ENCODE measurements at places on chromosomes 7 and 10.

DNA sequence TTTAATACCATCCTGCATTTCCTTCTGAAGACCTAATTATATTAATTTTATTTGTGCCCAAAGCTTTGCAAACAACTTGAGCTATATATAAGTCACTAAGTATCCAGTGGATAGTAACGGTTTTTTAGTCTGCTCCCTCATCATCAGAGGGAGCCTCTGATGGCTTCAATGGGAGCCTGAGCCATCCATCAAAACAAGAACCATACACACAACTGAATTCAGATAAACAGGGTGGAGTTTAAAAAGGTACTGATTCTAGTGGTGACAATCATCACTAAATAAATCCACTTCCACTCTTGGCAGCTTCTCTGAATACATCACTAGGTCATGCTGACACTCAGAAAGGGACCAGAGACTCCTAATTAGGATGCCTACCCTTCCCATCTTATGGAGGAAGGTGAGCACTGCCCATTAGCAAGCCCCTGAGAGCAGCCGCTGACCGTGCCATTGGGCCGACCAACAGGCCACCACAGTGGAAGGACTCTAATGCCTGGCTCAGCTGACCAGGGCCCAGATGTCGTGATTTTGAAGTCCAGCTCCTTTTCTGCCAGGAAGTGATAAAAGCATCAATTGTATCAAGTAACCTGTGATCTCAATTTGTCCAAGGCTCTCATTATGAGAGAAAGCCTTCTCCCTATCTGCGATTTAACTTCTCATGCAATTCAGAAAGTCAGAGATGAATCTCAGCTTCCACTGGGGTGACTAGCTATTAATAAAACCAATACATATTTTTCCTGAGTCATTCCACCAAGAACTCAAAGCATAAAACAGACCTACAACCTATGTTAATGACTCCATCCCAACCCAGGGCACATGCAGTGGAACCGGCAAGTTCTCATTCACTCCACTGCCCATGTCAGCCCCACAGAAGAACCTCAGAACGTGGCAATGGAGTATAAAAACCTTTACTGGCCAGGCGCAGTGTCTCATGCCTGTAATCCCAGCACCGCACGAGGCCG lies 13.1 kb downstream of the VOPP1 start:
- H3K27me3 ChIP-seq: no peaks in the 10 kb centered on the region
- no peak overlapping the region for H3K27ac ChIP-seq
- H3K4me1 ChIP-seq: peaks cover 3% of the 10 kb centered on the region
- no peak for DNase-seq
- H3K4me3 ChIP-seq: no peak overlapping the region
- H3K36me3 ChIP-seq: peaks cover 10% of the 10 kb centered on the region

GRCh38 chr7:120171406-120171805 lies 101.6 kb upstream of the KCND2 start:
- H3K4me1 ChIP-seq: no peaks in the 10 kb centered on the region
- no peaks in the 10 kb centered on the region for H3K36me3 ChIP-seq
- H3K4me3 ChIP-seq: no peak overlapping the region
- no peak overlapping the region for H3K27ac ChIP-seq

DNA sequence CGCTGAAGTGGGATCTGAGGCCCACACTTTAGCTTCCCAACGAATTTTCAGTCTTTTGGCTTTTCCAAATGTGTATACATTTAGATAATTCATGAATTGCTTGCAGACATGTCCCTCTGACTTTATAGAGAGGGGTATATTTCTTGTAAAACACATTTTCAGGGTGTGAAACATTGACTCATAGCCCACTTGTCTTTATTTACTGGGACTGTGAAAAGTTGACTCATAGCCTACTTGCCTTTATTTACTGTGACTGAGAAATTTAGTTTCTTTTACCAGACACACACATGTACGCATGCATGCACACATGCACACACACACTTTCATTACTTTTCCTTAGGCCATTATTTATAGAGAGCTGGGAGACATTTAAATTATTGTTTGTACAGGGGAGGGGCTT lies 79.1 kb downstream of the VTI1A start:
- no peaks in the 10 kb centered on the region for H3K4me1 ChIP-seq
- H3K27ac ChIP-seq: no peak overlapping the region
- no peak overlapping the region for H3K4me3 ChIP-seq
- H3K36me3 ChIP-seq: no peaks in the 10 kb centered on the region
- DNase-seq: no peak

GRCh38 chr7:157558061-157558460 lies 221.3 kb downstream of the DNAJB6 start:
- no peaks in the 10 kb centered on the region for H3K36me3 ChIP-seq
- no peak overlapping the region for H3K27ac ChIP-seq
- DNase-seq: no peak

- DNase-seq: no peak
- no peaks in the 10 kb centered on the region for H3K4me1 ChIP-seq
- H3K27ac ChIP-seq: no peak overlapping the region
- no peaks in the 10 kb centered on the region for H3K27me3 ChIP-seq
- no peak overlapping the region for H3K4me3 ChIP-seq
- no peaks in the 10 kb centered on the region for H3K36me3 ChIP-seq
Measured at GRCh38 chr10:117425974-117426566, 50.8 kb upstream of the PDZD8 start.

DNA sequence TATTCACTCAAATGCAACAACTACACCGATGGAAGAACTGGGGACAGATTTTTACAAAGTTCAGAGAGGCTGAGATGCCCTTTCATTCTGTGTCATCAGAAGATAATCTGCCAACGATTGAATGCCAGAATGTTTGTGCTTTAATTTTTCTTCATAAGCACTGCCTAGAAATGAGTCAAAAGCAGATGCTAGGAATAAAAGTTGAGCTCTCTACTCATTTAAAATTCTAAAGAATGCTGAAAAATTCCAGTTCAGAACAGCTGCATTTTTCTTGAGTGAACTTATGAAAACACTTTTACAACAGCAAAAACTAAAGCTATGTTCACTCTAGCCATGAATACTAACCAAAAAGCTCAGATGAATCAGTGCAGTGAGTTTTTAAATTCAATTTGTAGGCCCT lies 22.3 kb upstream of the FAM133B start:
- no peak overlapping the region for H3K27ac ChIP-seq
- peaks cover 10% of the 10 kb centered on the region for H3K36me3 ChIP-seq

DNA sequence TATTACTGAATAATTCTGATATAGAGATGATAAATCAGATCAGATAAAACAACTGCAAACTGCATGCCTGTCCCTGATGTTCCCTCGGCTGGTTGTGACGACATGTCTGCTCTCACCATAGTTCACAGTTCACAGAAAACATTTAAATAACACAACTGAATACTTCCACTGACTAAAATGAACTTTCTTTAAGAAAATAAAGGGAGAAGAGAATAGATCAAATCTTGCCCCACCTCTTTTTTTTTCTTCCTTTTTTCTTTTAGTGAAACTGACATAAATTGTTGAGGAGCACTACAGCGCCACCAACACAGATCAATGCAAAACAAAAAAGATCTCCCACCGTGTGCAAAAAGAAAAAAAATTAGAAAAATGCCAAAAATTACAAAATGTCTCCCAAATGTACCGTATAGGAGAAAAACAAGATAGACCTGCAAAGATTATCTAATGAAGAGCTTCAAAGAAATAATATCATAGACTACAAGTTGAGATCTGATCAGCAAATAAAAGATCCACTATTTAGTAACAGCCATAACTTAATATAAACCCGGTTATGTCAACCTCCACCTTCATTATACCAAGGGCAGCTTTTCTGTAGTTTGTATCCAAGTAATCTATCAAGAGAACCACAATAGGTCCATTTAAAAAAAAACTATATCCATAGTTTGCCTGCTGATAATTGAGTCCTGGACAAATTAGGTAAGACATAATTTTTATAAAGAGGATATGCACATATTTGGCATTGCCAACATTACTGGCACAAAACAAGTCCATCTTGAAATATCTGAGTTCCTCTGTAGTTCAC lies 30.7 kb upstream of the EPC1 start:
- H3K27me3 ChIP-seq: no peaks in the 10 kb centered on the region
- H3K36me3 ChIP-seq: no peaks in the 10 kb centered on the region
- peaks cover 26% of the 10 kb centered on the region for H3K4me1 ChIP-seq
- DNase-seq: no peak
- H3K27ac ChIP-seq: peak overlapping the region; percentile 89

- H3K4me1 ChIP-seq: no peaks in the 10 kb centered on the region
- no peaks in the 10 kb centered on the region for H3K36me3 ChIP-seq
- H3K27ac ChIP-seq: no peak overlapping the region
- H3K27me3 ChIP-seq: no peaks in the 10 kb centered on the region
Measured at GRCh38 chr10:60114765-60115586, 208.6 kb upstream of the CCDC6 start.

GRCh38 chr10:4944841-4945240 lies 18.4 kb upstream of the AKR1C1 start:
- H3K27me3 ChIP-seq: no peaks in the 10 kb centered on the region
- no peak overlapping the region for H3K4me3 ChIP-seq
- H3K4me1 ChIP-seq: peaks cover 3% of the 10 kb centered on the region
- no peak overlapping the region for H3K27ac ChIP-seq
- H3K36me3 ChIP-seq: no peaks in the 10 kb centered on the region

DNA sequence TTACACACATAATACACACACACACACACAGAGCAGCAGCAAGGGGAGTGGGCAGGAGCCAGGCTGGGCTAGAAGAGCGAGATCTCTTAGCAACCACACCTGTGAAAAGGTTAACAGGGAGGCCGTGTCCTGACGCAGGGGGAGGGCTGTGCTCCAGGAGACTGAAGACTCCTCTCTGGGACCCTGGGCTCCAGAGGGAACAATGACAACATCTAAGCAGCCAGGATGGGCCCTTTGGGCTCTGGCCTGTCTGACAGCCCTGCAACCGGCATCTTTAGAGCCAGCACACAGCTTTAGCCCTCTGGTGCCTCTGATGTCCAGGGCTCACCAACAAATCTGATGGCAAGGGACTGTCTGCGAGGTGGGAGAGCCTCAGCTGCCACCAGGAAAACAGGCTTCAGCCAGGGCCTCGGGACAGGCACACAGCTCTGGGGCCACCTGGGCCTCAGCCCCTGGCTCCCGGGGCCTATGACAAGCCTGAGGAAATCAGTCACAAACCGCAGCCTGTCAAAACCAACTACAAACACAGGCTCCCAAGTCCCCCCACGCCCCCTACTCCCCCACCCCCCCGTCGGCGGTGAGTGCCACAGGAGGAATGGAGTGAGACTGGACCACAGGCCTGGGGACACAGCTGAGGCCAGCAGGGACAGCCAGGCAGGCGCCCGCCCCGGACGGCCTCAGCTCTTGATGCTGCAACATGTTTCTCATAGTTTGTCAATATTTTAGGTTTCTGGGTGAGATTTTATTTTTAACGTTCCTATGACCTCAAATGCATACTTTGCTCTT lies 102.8 kb downstream of the TNS3 start:
- H3K36me3 ChIP-seq: no peaks in the 10 kb centered on the region
- H3K27ac ChIP-seq: no peak overlapping the region
- no peak for DNase-seq
- H3K27me3 ChIP-seq: no peaks in the 10 kb centered on the region
- peaks cover 90% of the 10 kb centered on the region for H3K4me1 ChIP-seq

DNA sequence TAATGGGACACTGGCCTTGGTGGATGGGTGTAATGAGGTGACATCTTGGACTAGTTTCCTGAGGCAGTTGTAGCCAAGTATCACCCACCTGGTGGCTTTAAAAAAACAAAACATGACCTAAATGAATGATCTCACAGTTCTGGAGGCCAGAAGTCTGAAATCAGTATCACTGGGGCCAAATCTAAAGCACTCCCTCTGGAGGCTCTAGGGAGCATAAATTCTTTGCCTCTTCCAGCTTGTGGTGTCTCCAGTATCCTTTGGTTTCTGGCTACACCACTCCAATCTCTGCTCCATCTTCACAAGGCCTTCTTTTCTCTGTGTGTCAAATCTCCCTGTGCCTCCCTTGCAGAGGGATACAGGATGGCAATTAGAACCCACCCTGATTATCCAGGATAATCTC lies 342.9 kb downstream of the CALN1 start:
- no peak overlapping the region for H3K4me3 ChIP-seq
- DNase-seq: no peak
- no peaks in the 10 kb centered on the region for H3K4me1 ChIP-seq
- H3K27me3 ChIP-seq: no peaks in the 10 kb centered on the region
- no peak overlapping the region for H3K27ac ChIP-seq
- H3K36me3 ChIP-seq: no peaks in the 10 kb centered on the region

DNA sequence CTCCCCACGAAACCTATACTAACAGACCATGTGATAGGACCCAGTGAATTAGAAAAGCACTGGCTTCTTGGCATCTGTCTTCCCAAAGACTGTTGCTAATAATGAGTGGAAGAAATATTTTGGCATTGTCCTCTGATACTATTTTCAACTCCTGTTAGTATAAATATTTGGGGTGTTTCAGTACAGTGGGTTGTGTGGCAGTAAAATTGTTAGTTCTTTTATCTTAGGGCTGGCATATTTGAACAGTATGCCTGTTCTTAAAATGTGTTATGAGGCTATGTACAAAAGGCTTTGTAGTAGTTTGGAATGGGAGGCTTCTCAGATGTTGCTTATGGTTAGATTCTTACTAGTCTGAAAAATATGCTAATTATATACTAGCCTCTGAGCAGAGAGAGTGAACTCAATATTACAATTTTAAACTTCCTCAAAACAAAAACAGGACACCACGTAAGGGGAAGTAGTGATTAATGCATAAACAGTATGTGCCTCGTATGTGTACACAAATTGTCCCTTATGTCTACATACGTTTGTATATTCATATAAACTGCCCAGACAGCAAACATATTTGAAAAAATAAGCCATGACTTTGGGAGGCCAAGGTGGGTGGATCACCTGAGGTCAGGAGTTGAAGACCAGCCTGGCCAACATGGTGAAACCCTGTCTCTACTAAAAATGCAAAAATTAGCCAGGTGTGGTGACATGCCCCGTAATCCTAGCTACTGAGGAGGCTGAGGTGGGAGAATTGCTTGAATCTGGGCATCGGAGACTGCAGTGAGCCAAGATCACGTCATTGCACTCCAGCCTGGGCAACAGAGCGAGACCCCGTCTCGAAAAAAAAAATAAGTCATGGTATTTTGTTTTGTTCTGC lies 115.4 kb downstream of the ARID5B start:
- no peaks in the 10 kb centered on the region for H3K36me3 ChIP-seq
- no peak overlapping the region for H3K4me3 ChIP-seq
- no peak for DNase-seq
- H3K27ac ChIP-seq: peak overlapping the region; percentile 78

GRCh38 chr10:841535-841934 lies 90.0 kb downstream of the LARP4B start:
- peaks cover 22% of the 10 kb centered on the region for H3K4me1 ChIP-seq
- no peak overlapping the region for H3K4me3 ChIP-seq
- no peak overlapping the region for H3K27ac ChIP-seq
- no peak for DNase-seq

- no peaks in the 10 kb centered on the region for H3K27me3 ChIP-seq
- no peak overlapping the region for H3K4me3 ChIP-seq
- peaks cover 31% of the 10 kb centered on the region for H3K36me3 ChIP-seq
- DNase-seq: no peak
- H3K27ac ChIP-seq: peak overlapping the region; percentile 98
Measured at GRCh38 chr7:106281127-106281526, 3.7 kb downstream of the NAMPT start.

GRCh38 chr7:22799633-22800032 lies 23.0 kb downstream of the TOMM7 start:
- H3K27ac ChIP-seq: no peak overlapping the region
- no peaks in the 10 kb centered on the region for H3K27me3 ChIP-seq
- DNase-seq: no peak
- no peak overlapping the region for H3K4me3 ChIP-seq
